Hepatocyte (in vitro differentiated cells): ENCODE measurements at places on chromosomes 16 and 17. TPM values are rescaled to one million over a fixed set of nuclear protein-coding genes. Genes with fewer than 3 reads are reported as not detected.

KCNG4 gene
- not detected in 2 replicates for polyA plus RNA-seq

XYLT1 gene
- polyA plus RNA-seq, result 6.9 TPM in 2 replicates

- H3K36me3 ChIP-seq, result no peaks in the 10 kb centered on the region
- H3K4me3 ChIP-seq, result no peak overlapping the region
- H3K27ac ChIP-seq, result no peak overlapping the region
- H3K27me3 ChIP-seq, result no peaks in the 10 kb centered on the region
- H3K4me1 ChIP-seq, result no peaks in the 10 kb centered on the region
Measured at GRCh38 chr17:61087024-61087423, 312.6 kb upstream of the TBX2 start.

DNA sequence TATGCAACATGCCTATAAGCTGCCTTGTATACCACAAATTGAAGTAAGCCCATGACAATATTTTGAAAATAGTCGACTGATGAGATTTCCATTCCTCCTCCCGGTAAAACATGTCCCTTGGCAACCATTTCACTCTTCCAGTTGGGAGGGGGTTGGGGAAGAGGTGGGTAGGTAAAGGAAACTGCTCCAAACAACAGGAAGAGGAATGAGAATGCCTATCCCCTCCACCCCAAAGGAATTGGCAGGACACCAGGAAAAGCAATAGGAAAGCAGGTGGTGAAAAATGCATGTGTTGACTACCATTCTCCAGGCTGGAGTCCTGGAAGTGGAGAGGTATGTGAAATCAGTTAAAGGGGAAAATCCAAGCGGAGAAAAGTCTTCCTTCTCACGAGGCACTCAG, 455.9 kb upstream of the PSMD7 start:
- no peak overlapping the region for H3K27ac ChIP-seq
- H3K4me3 ChIP-seq, result no peak overlapping the region
- H3K27me3 ChIP-seq, result no peaks in the 10 kb centered on the region
- DNase-seq, result no peak
- H3K36me3 ChIP-seq, result no peaks in the 10 kb centered on the region

GDE1 gene
- polyA plus RNA-seq, result 77.6 and 78.4 TPM in 2 replicates

DNA sequence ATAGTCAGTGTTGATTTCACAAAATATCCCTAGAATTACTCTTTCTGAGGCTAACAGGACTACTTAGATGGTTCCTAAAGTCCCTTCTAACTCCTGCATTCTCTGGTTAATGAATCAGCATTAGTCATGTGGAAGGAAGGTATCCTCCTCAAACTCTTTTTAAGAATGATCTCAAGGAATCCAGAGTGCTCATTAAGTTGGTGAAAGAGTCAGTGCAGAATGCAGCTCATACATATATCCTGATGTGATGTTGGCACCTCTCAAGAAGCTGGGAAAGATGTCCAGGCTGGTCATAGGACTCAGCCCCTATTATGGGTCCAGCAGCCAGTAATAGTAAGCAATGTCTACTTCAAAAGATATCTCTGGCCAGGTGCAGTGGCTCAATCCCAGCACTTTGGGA, 65.5 kb downstream of the PIGL start:
- H3K27me3 ChIP-seq, result no peaks in the 10 kb centered on the region
- DNase-seq, result no peak
- H3K4me1 ChIP-seq, result peaks cover 20% of the 10 kb centered on the region
- H3K4me3 ChIP-seq, result no peak overlapping the region
